Psoas muscle (tissue), 8 donors: ENCODE measurements at places on chromosomes 1 and 21. TPM values are rescaled to one million over a fixed set of nuclear protein-coding genes. Genes with fewer than 3 reads are reported as not detected.

The SLX9 gene
- total RNA-seq: 34.8 TPM

The PCP4 gene
- total RNA-seq: not detected

The MYOG gene
- total RNA-seq: 171 TPM

The LCE3E gene
- total RNA-seq: not detected

The A3GALT2 gene
- total RNA-seq: not detected

The TNFRSF8 gene
- 0.71 TPM for total RNA-seq

The MINDY1 gene
- total RNA-seq: 26.0 TPM

The OLFML3 gene
- 15.8 TPM for total RNA-seq

The GPR3 gene
- 1.3 TPM for total RNA-seq

The USP24 gene
- total RNA-seq: 65.8 TPM

DNA sequence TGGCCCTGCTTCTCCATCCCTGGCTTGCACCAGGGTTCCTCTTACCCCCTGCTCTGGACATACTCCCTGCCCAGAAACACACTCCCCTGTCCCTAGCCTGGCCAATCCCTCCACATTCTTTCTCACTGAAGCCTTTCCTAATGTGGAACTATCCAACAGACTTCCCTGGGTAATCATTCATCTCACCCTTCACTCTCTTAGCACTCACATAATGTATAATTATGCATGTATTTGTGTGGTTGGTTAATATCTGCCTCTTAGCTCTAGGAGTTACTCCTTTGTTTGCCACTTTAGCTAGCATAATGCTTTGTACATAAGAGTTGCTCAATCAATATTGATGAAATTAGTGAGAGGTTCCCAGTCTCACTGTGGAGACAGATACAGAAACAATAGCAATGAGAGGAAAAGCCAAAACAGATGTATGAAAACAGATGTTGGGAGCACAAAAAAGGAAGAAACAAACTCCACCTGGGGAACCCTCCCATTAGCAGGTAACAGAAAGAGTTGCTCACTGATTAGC is 76.9 kb upstream of the WARS2 start:
- no peak for DNase-seq

- DNase-seq: no peak
Observed at GRCh38 chr1:170351366-170351946, 180.5 kb upstream of the GORAB start.

GRCh38 chr1:36367798-36368197 is 17.9 kb downstream of the STK40 start:
- DNase-seq: no peak

GRCh38 chr1:45170151-45170742 is 36.2 kb downstream of the ZSWIM5 start:
- DNase-seq: no peak

DNA sequence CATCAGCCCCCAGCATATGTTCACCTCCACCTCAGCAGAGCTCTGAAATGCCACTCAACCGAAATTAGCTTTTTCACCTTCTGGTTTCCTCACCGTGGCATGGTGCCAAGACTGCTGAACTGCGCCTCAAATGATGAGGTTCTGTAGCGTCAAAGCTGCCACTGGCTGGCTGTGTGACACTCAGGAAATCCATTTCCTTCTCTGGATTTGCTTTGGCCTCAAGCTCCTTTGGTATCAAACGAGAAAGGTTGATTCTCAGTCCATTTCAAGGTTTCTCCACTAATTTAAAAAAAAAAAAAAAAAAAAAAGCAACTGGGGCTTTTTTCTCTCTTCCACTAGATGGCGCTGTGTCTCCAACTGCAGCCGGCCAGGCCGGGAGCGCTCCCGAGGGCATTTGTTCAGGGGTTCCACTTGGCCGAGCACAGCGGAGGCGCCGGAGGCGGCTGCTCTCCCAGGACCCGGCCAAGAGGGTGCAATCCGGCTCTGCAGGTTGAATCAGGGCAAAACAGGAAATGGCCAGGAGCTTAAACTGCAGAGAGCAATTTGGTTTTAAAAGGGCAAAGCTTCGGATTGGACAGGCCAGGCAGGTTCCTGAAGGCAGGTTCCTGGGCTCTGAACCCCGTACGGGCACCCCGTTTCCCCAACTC is 26.5 kb upstream of the PLA2G2C start:
- peak; percentile 81 for DNase-seq

- DNase-seq: peak; percentile 67
Observed at GRCh38 chr1:206685769-206686477, 1.2 kb downstream of the MAPKAPK2 start.

DNA sequence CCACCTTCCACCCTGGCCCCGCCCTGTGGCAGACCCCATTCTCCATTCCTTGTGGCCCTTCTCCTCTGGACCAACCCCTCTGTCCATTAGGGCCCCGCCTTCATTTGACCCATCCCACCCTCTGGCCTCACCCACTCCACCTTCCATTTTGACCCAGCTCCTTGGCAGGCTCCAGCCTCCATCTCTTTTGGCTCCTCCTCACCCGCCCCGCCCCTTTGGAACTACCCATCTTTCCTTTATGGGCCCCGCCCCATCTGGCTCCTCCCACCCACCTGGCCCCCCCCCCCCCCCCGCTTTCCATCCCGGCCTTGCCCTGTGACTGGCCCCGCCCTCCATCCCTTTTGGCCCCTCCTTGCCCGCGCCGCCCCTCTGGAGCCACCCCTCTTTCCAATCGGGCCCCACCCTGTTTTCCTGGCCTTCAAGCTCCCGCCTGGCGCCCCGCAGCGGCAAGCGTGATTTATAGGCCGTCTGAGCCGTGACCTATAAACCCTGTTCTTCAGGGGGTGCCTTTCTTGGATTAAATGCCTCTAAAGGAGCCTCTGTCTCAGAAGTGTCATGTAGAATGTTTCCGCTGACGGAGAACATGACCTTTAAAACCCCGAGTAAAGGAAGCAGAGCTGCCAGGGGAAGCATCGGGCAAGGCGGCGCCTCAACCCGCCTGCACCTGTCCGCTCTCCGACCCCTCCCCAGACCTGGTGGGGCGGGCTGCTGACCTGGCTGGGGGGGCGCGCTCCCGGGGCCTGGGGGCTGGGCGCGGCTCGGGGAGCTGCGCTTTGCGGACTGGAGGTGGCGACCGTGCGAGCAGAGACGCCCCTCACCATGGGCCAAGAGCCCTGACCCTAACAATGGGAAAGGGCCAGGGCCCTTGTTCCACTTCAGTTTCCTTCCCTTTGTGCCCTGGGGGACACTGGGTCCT is 178.0 kb downstream of the CAMTA1 start:
- DNase-seq: peak; percentile 59

- DNase-seq: no peak
Observed at GRCh38 chr1:61386770-61387169, 304.4 kb downstream of the NFIA start.

DNA sequence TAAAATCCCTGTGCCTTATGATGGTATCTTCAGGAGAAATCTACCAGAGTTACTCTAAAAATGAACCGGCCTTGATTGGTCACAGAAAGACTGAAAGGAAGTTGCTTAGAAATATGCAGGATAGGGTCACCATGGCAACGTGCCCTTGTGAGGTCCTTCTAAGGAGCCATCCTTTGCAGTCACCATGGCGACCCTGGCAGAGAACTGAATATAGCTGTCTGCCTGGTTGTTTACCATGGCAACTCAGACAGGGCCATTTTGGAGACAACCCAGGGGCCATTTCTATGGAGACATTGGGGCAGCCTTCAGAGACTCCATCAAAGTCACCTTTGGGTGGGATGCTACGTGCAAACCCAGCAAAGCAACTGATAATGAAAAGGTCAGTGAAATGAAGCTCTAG is 43.0 kb downstream of the SNX7 start:
- DNase-seq: no peak

DNA sequence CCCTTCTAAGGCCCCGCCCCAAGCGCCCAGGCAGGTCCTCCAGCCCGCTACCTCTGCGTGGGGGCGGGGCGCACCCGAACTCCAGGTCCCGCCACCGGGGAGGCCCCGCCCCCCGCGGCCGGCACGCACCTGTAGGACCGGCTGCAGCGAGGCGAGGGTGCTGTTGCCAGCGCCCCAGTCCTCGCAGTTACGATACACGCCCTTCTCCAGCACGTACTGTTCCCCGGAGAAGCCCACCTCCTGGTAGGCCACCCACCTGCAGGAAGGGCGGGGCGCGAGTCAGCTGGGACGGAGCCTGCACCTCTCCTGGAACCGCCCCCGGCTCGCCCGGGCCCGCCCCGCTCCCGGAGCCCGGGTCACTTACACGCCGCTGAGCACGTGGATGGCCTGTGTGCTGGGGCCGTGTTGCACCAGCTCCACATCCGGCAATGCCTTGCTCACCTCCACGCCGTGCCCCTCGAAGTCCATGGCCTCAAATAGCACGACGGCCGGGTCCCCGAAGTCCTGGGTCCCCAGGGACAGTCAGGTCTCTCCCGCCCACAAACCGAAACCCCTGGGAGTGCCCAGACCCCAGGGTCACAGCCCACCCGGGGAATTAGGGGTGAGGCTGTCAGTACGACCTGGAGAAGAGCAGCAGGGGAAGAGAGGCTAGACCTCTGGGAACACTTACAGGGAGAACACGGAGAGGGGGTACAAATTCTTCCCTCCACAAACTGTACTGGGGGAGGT is 17.3 kb downstream of the CRYBG2 start:
- peak; percentile 63 for DNase-seq

GRCh38 chr1:921011-921837 is 2.5 kb upstream of the SAMD11 start:
- peak; percentile 85 for DNase-seq

GRCh38 chr1:111101854-111102642 is 37.8 kb downstream of the DRAM2 start:
- DNase-seq: no peak

DNA sequence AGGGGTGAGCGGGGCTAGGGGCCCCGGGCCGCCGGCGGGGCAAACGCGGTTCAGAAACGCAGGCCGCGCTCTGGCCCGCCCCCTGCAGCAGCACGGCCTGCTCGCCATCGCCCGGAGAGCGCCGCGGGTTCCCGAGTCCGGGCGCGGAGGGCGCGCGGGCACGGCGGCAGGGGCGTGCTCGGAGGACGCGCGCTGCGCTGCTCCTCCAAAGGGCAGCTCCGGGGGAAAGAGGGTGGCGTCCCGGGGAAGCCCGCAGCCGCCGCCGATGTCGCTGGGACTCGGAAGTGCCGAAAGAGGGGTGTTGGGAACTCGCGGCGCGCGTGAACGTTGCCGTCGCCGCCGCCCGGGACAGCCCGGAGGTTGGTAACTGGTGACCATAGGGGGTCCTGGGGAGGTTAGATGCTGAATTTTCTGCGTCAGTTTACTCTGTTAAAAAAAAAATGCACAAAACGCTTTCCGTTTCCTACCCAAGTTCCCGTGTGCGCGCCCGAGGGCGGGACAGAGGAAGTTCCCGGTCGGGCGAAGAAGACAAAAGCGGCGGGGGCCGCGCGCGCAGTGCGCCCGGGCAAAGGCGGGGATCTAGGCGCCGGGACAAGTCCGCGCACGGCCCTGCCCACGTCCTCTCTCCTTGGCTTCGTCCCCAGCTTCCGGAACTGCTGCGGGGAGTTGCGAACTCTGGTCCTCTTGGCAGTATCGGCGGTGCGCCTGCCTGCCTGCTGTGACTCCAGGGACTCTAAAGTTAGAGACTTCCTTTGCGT is at the start of gene HHAT:
HHAT (plus strand) TSS at position 157 of the 758 bp plus-strand sequence. CDS start 20,074 bp downstream, outside the sequence.
- peak; percentile 90 for DNase-seq

DNA sequence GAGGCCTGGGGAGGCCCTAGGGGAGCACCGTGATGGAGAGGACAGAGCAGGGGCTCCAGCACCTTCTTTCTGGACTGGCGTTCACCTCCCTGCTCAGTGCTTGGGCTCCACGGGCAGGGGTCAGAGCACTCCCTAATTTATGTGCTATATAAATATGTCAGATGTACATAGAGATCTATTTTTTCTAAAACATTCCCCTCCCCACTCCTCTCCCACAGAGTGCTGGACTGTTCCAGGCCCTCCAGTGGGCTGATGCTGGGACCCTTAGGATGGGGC is 5.2 kb downstream of the ELF3 start:
- no peak for DNase-seq

GRCh38 chr1:245881767-245882391 is 625.2 kb downstream of the SMYD3 start:
- DNase-seq: no peak

DNA sequence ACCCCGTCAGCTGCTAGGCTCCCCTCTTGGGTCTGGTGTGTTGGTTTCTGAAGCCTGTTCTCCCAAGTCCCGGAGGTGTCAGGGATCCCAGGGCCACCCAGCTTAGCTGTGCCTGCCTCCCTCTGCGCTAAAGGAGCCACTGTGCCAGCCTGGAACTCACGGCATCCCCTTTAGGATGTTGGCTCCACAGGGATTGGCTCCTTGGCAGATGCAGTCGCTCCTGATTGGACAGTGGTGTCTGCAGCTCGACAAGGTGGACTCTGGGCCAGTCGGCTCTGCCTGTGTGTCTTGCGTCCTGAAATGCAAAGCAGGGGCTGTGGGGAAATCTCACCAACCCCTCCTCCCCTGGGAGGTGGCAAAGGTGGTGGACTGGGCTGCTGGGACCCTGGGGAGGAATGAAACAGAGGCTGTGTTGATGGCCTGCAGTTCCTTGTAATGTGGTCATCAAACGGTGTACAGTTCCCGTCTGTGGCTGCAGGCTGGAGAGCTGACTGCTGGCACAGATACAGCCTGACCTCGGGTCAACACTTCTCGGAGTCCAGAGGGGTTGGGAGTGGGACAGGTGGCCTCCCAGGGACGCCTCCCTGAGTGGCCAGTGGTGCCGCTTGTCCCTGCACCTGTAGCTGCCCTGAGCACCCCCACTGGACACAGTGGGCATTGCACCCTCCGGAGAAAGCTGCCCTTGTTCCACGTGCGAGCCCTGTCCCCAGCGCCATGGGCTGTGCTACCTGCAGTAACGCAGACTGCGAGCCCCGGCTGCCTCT is 11.5 kb upstream of the KCNAB2 start:
- DNase-seq: peak; percentile 61

DNA sequence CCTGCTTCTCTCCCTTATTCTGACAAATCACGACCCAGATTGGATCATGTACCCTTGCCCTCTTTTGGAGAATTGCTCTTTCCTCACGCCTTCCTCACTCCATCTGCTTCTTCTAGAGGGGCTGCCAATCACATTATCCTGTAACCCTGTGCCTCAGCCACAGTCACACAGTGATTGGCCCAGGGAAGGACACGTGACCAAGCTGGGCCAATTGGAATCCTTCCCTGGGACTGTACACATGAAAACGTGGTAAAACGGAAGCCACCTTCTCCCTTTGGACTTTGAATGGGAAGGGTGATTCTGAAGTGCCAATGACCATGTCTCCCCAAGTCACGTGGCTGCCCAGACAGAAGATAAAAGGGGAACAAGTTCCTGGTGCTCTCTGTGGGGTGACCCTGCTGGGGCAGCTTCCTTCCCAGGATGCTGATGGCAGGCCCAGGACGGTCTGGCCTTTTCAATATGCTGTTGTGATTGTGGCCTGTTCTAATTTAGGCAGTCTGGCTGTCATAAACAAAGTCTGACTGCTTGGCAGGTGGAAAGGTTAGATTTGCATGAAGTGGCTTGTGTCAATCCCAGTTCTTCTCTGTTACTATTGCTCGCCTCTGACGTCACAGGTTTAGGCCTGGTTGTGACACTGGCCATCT is 92.9 kb downstream of the UBIAD1 start:
- DNase-seq: no peak
